Activated CD4-positive, alpha-beta T cell treated with anti-CD3 and anti-CD28 coated beads, Interleukin-2, amount 10 ng/mL, durations not matched to agents 7 days and 5 days (primary cell): ENCODE measurements at places on chromosomes 3 and 15. TPM values are rescaled to one million over a fixed set of nuclear protein-coding genes. Genes with fewer than 3 reads are reported as not detected.

FOXL2NB gene
- not detected for total RNA-seq

NME9 gene
- not detected for total RNA-seq

DNA sequence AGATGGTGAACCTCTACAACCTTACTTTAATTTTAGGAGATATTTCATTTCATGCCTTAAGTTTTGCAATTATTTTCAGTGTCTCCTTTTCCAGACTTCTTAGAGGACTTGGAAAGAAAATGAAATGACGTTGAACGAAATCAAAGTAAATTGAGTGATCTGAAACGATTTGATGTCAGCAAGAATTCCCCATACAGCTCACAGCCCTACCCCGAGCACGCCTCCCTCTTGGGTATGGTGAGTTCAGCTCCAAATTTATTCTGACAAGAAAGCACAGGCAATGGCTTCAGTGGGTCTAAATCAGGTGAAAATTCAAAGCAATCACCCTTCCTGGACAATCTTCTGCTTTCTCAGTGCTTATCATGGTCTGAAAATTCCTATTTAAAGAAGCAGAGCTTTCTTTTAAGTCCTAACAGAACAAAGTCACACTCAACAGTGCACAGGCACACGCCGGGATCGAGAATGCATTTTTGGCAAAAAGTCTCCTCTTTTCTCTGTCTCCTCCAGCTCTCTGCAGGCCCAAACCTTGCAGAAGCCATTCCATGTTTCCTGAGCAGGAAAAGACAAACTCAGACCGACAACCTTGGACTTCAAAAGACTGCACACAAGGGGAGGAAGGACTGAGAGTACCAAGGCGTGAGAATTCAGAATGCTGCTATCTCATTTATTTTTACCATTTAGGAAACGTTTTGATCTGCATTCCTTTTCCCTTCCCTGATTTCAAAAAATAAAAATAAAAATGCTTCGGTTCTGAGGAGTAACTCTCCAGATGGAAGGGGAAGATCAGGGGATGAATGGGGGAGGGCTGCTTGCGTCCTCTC lies 72.0 kb downstream of the CCNL1 start:
- H3K27me3 ChIP-seq = no peaks in the 10 kb centered on the region
- H3K4me3 ChIP-seq = peak overlapping the region; percentile 80
- H3K27ac ChIP-seq = peak overlapping the region; percentile 94
- no peak for DNase-seq
- no peaks in the 10 kb centered on the region for H3K36me3 ChIP-seq

PRSS50 gene
- not detected for total RNA-seq

DNA sequence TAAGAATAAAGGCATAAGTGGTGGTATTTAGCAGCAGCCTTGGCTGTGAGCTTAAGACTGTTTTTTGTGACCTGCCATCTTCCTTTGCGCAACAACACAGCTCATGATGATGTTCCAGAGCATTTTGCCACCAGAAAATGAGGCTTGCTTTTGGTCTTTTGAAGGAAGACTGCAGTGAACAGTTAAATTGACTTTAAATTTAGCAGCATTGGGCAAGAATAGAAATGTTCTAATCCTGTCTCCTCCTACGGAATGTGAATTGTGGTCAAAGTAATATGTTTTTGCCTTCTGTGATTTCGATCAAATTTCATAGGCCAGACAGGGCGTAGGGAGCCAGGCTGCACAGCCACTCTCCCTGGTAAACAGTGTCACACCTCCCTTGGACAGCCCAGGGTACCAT lies 460.7 kb upstream of the RASGRP1 start:
- no peaks in the 10 kb centered on the region for H3K4me1 ChIP-seq
- H3K4me3 ChIP-seq = no peak overlapping the region
- H3K36me3 ChIP-seq = no peaks in the 10 kb centered on the region
- peaks cover 15% of the 10 kb centered on the region for H3K27me3 ChIP-seq
- no peak for DNase-seq

BOC gene
- total RNA-seq = not detected

ADAMTSL3 gene
- not detected for total RNA-seq

DNA sequence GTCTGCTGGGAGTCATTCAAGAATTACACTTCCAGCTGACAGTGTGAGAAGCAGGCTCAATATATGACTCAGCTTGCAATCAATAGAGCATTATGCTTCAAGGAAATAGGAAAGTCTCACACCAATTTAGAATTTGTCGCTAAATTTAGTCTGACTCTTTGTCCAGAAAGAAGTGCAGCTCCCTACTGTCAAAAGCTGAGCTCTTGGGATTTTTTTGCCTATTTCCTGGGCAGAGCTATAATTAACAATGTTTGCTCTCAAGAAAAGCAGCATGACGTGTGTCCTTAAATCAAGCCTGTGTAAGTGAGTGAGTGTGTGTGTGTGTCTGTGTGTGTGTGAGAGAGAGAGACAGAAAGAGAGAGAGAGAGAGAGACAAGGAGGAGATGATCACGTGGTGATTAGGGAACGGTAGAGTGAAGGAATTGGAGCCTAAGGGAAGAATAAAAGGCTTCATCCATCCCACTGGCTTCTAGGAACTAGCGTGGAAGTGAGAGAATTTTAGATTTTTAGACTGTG lies 16.4 kb upstream of the SLC35G2 start:
- no peak overlapping the region for H3K27ac ChIP-seq
- H3K4me3 ChIP-seq = no peak overlapping the region
- no peak for DNase-seq
- H3K27me3 ChIP-seq = peaks cover 5% of the 10 kb centered on the region
- no peaks in the 10 kb centered on the region for H3K36me3 ChIP-seq

FOXB1 gene
- total RNA-seq = 0.54 TPM

DNA sequence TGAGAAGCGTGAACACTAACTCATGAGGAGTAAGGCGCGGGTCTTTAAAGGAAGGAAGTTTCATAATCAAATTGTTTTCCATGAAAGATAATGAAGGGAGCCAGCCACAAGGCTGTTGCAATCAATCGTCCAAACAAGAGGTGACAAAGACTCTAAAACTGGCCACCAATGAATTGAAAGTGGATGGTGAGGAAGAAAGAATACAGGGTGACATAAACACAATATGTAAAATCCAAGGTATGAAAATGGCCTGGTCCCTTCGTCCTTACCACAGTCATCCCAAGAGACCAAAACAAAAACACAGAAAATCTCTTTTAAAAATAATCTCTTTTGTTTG lies 12.0 kb downstream of the CD86 start:
- H3K36me3 ChIP-seq = no peaks in the 10 kb centered on the region
- H3K27ac ChIP-seq = peak overlapping the region; percentile 41
- peak overlapping the region; percentile 18 for H3K4me3 ChIP-seq
- no peaks in the 10 kb centered on the region for H3K27me3 ChIP-seq
- H3K4me1 ChIP-seq = peaks cover 14% of the 10 kb centered on the region
- no peak for DNase-seq

DUOXA2 gene
- not detected for total RNA-seq

- peaks cover 4% of the 10 kb centered on the region for H3K27me3 ChIP-seq
- no peak overlapping the region for H3K27ac ChIP-seq
- no peak overlapping the region for H3K4me3 ChIP-seq
- no peaks in the 10 kb centered on the region for H3K36me3 ChIP-seq
Observed at GRCh38 chr15:71651750-71652186, 158.6 kb upstream of the NR2E3 start.

DNA sequence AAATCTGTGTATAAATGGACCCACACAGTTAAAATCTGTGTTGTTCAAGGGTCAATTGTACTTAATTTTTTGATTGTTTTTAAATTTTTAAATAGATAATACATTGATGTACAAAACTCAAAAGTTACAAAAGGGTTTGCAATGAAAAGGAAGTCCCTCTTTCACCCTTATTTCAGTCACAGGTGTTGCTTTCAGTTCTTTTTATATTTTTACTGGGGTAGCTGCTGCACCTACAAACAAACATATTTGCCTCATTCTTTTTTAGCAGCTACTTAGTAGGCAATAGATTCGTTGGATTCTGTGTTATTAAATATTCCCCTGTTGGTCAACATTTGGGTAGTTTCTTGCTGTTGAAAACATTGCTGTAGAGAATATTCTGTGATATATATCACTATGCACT lies 44.4 kb downstream of the PIAS1 start:
- H3K4me3 ChIP-seq = no peak overlapping the region
- peaks cover 28% of the 10 kb centered on the region for H3K4me1 ChIP-seq
- no peak overlapping the region for H3K27ac ChIP-seq
- peaks cover 69% of the 10 kb centered on the region for H3K36me3 ChIP-seq
- no peak for DNase-seq
- H3K27me3 ChIP-seq = no peaks in the 10 kb centered on the region
